CD4-positive, CD25-positive, alpha-beta regulatory T cell (primary cell): ENCODE measurements at places on chromosomes 5 and 9. TPM values are rescaled to one million over a fixed set of nuclear protein-coding genes. Genes with fewer than 3 reads are reported as not detected.

Gene MYMK
- not detected for polyA plus RNA-seq

Gene SLCO6A1
- not detected for polyA plus RNA-seq

Gene DMAC1
- polyA plus RNA-seq: 53.0 TPM

Gene EQTN
- not detected for polyA plus RNA-seq

Gene AQP7
- polyA plus RNA-seq: 0.45 TPM

Gene CTSV
- 0.10 TPM for polyA plus RNA-seq

Gene DBH
- not detected for polyA plus RNA-seq

Gene HAPLN1
- polyA plus RNA-seq: not detected

Gene TMEM215
- polyA plus RNA-seq: not detected

Gene TXNDC8
- polyA plus RNA-seq: not detected

Gene GAPT
- 0.15 TPM for polyA plus RNA-seq

Gene CREB3
- polyA plus RNA-seq: 34.5 TPM

Gene IFNA13
- polyA plus RNA-seq: not detected

Gene RMI1
- polyA plus RNA-seq: 6.8 TPM

Gene CTNND2
- not detected for polyA plus RNA-seq

Gene RAD50
- 12.5 TPM for polyA plus RNA-seq

Gene DDX4
- not detected for polyA plus RNA-seq

Gene FOXD4L5
- polyA plus RNA-seq: not detected

Gene KIAA1191
- polyA plus RNA-seq: 59.0 TPM

Gene BHMT
- not detected for polyA plus RNA-seq

Gene CEL
- polyA plus RNA-seq: not detected

Gene FBXL7
- polyA plus RNA-seq: not detected

Gene ZNF366
- not detected for polyA plus RNA-seq

Gene NDUFB6
- polyA plus RNA-seq: 109 TPM

Gene CDH9
- not detected for polyA plus RNA-seq

Gene LRRC19
- 0.05 TPM for polyA plus RNA-seq

Gene ENHO
- polyA plus RNA-seq: 0.16 TPM

Gene SKP2
- 19.7 TPM for polyA plus RNA-seq

Gene PTGES
- polyA plus RNA-seq: not detected

Gene HMCN2
- not detected for polyA plus RNA-seq

Gene FBP1
- 6.7 TPM for polyA plus RNA-seq

Gene TAF11L12
- not detected for polyA plus RNA-seq

Gene CDX1
- polyA plus RNA-seq: not detected

Gene IL12B
- not detected for polyA plus RNA-seq

Gene PRELID2
- 0.72 TPM for polyA plus RNA-seq

Gene CRHBP
- not detected for polyA plus RNA-seq

Gene GLE1
- 34.1 TPM for polyA plus RNA-seq

Gene ARHGEF37
- 0.55 TPM for polyA plus RNA-seq

Gene C7
- polyA plus RNA-seq: not detected

Gene PCDHA12
- polyA plus RNA-seq: not detected

Gene SYNPO
- polyA plus RNA-seq: not detected

Gene FOXD4
- polyA plus RNA-seq: not detected

Gene RBM22
- polyA plus RNA-seq: 86.2 TPM

Gene SPIN1
- polyA plus RNA-seq: 15.0 TPM

Gene TAF11L10
- not detected for polyA plus RNA-seq

Gene RLN2
- polyA plus RNA-seq: 7.2 TPM

Gene GRIA1
- not detected for polyA plus RNA-seq

Gene OLFML2A
- polyA plus RNA-seq: not detected

Gene ACOT12
- polyA plus RNA-seq: not detected

Gene CBY3
- polyA plus RNA-seq: 0.70 TPM

Gene CCIN
- polyA plus RNA-seq: not detected

Gene GPR151
- 0.13 TPM for polyA plus RNA-seq

Gene TJP2
- polyA plus RNA-seq: 11.3 TPM

Gene DMRT3
- not detected for polyA plus RNA-seq

Gene CYLC2
- not detected for polyA plus RNA-seq

Gene PCDHGA9
- polyA plus RNA-seq: not detected
